ENCODE measurements at places on chromosomes 13 and 19.

- no peak for DNase-seq
Measured at GRCh38 chr13:22148187-22148586, 477.3 kb downstream of the FGF9 start.

- DNase-seq, result no peak
Measured at GRCh38 chr13:32453981-32454380, 26.1 kb upstream of the N4BP2L1 start.

- no peak for DNase-seq
Measured at GRCh38 chr19:33171916-33172359, 22.2 kb upstream of the LRP3 start.

DNA sequence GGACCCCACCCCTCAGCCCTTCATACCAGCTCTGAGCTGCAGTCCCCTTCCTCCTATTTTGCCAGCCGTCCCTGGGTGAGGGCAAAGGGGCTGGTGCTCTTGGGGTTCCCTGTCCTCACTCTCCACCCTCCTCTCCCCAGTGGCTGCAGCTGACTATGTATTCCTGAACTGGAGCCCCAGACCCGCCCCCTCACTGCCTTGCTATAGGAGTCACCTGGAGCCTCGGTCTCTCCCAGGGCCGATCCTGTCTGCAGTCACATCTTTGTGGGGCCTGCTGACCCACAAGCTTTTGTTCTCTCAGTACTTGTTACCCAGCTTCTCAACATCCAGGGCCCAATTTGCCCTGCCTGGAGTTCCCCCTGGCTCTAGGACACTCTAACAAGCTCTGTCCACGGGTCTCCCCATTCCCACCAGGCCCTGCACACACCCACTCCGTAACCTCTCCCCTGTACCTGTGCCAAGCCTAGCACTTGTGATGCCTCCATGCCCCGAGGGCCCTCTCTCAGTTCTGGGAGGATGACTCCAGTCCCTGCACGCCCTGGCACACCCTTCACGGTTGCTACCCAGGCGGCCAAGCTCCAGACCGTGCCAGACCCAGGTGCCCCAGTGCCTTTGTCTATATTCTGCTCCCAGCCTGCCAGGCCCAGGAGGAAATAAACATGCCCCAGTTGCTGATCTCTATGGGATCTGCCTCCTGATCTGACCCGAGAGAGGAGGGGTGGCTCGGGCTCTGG lies 2.4 kb downstream of the COX7A1 start:
- no peak for DNase-seq

DNA sequence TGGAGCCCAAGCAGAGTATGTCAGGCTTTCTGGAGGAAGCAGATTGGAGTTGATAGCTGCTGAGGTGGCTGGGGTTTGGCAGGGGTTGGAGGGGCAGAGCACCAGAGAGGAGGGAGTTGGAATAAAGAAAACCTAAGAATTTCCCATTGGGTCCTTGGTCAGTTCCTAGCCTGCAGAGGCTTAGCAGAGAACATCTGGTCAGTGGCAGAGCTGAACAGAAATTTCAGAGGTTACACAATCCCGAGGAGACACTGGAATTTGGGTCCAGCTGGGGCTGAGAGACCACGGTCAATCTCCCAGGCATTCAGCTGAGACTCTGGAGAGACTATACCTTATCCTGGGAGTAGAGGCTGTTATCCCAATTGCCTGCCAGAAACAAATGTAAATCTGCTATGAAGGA lies 84.4 kb downstream of the DPY19L3 start:
- DNase-seq, result no peak

GRCh38 chr13:99894840-99895443 lies 76.6 kb downstream of the ZIC5 start:
- no peak for DNase-seq

DNA sequence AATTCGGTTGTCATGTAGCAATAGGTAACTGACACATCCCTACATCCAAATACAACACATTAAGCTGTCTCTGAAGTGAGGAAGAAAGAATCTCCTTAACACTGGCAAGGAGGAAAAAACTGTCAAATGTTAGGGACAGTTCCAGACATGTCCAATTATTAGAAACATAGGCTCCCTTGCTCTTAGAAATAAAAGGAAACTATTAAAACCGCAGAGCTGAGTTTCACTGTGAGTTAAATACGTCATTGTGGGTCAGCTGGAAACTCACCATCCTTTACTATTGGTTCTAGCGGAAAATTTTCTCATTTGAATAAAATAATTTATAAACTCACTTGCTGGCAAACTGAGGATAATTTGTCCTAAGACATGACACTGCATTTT lies 40.7 kb downstream of the STARD13 start:
- no peak for DNase-seq

DNA sequence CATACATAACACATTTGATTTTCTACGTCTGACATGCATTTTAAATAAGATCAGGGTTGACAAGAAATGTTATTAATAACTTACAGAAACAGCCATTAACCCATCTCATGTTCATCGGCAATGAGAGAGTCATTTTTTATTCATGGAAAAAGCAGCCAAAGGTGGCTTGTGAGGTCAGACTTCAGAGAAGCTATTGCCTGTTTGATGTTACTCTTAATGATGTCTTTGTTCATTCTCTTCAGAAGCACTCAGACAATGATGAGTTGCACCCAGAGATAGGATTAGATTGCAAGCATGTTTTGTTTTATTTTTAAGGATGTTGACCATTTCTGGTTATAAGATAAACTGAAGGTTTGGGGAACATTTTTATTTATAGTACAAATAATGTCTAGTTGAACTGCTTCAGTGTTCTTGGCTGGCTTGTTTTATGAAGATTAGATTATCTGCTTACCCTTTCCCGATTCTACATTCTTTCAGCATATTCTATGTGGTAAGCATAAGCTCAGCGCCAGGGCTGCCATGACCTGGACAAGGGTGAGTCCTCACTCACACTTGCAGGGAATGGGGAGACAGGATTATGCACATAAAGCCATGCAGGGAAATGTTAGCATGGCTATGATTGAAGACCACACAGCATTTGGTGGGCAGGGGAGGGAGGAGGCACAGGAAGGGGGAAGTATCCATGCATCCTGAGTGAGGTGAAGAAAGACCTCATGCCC lies 288.1 kb downstream of the MTUS2 start:
- DNase-seq, result no peak

DNA sequence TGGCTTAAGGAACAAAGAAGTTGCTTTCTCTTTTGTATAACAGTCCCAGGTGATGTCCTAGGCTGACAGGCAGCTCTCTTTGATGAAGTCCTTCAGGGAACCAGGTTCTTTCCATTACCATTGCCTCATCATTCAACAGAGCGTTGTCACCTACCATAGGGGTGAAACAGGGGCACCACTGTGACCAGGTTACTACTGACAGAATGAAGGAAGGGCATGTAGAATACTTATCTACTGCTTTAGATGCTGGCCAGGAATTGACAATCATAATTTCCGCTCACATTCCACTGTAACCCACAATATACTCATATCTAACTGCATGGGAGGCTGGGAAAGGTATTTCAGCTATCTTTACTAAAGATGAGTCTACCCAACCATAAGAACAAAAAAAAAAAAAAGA lies 148.0 kb upstream of the FNDC3A start:
- no peak for DNase-seq
